Stomach (tissue), 19 donors: ENCODE measurements at places on chromosomes 7 and 10. TPM values are rescaled to one million over a fixed set of nuclear protein-coding genes. Genes with fewer than 3 reads are reported as not detected.

- no peak for DNase-seq
Observed at GRCh38 chr10:67666416-67667034, 29.5 kb downstream of the CTNNA3 start.

Gene DGKI
- total RNA-seq: not detected

DNA sequence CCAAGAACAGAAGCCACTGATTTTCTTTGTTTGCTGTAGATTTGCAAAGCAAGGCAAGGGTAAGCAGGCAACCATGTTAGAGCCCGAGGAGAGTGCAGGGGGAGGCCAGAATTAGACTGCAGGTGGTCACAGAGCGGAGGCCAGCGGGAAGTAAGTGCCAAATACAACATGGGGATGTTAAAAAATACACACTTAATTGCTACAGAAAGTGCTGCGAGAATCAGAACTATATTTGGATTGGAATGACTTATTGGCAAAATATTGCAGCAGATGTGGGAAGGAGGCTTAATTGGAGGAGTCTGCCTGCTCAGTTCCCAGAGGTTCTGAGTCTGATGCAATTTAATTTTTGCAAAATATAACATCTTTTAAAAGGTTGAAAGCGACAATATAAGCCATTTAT lies 49.7 kb upstream of the ADCY1 start:
- peak; percentile 21 for DNase-seq

DNA sequence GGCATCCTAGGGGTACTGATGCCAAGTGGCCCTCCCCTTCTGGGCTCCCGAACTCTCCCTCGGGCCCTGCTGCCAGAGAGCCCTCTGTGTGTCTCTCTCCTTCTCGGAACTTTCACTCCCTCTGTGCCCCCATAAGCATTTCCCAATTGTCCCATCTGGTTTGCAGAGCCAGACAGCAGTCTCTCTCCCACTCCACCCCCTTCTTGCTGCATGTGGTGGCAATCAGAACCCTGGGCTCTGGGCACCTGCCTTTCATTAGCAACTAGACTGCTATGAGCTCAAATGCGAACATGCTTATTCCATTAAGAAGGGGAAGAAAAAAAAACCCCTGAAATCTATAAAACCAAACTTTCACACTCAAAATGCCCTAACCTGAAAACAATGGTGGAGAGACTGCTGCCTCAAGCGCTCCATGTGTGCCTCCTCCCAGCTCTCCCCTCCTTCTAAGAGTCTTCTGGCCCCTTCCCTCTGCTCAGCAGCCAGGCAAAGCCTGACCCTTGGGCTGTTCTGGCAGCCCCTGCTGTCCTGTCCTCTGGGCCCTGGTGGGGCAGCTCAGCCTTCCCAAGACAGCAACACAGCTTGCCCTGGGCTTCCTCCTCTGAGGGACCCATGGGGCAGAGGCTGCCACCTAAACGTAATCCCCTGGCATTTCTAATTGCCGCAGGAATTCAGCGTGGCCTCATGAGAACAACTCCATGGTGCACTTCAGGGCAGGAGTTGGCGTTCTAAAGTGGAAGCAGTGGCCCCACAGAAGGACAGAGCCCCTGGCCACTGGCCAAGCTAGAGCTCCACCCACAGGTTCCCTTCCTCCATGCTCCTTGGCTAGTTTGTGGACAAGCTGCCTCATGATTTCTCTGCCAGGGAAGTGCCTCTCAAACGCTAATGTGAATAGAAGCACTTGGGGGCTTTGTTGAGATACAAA lies 415.4 kb downstream of the PLXNA4 start:
- DNase-seq: peak; percentile 73

Gene PDE6C
- not detected for total RNA-seq

DNA sequence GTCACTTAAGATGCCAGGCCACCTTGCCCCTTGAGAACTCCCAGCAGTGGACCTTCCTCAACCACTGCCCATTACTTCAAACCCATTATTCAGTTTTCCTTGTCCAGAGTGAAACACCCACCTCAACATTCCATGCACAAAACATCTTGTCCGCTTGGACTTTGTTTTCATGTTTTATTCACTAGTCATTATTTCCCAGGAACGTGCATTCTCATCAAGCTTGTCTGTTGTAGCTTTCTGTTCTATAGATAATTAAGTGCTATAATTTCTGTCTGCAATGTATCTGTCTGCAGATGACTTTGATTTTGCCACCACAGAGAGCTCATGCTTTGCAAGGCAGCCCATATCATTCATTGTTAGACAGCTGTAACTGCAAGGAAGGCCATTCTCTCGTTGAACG lies 117.4 kb downstream of the RAB18 start:
- DNase-seq: no peak

Gene STRIP2
- 2.0 TPM for total RNA-seq

GRCh38 chr10:128189176-128189575 lies 63.0 kb upstream of the MKI67 start:
- DNase-seq: no peak

- DNase-seq: no peak
Observed at GRCh38 chr7:66118603-66119002, 4.0 kb downstream of the CRCP start.

Gene FAM25C
- total RNA-seq: not detected

Gene STAG3
- 0.92 TPM for total RNA-seq

Gene WIPF3
- total RNA-seq: not detected

GRCh38 chr10:124271676-124272075 lies 147.0 kb downstream of the OAT start:
- DNase-seq: no peak

Gene CC2D2B
- total RNA-seq: 9.2 TPM

DNA sequence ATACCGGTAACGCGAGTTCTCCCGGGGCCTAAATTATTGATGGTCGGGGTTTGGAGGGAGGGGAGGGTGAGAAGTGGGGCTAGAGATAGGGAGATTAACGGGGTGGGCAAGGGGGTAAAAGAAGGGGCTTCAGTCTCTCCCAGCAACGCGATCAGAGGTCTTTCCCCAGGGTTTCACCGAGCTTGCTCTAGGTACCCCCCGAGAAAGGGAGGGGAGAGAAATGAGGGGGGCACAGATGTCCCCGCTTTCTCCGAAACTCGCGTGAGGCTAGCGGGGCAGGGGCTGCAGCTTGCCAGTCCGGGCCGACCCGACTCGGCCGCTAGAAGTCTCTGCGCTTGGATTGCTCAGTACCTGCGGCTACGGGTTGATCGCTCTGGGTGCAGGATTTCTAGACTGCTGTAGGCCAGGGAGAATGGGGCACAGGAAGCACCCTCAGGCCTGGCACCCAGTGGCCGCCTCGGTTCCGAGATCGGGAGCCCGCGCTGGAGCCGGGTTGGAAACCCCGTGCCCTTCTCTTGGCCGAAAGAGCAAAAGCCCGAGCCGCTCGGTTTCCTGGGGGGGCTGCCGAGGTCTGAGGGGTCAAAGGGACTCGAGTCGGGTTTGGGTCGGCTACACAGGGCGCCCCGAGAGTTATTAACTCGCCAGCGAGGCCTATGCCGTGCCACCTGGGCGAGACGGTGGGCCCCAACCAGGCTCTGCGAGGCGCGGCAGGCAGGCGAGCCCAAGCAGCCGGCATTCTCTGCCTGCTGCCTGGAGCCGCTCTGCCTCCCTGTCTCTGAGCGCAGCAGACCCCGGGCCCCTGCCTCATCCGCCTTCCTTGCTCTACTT lies 3.1 kb downstream of the PAX2 start:
- DNase-seq: no peak

DNA sequence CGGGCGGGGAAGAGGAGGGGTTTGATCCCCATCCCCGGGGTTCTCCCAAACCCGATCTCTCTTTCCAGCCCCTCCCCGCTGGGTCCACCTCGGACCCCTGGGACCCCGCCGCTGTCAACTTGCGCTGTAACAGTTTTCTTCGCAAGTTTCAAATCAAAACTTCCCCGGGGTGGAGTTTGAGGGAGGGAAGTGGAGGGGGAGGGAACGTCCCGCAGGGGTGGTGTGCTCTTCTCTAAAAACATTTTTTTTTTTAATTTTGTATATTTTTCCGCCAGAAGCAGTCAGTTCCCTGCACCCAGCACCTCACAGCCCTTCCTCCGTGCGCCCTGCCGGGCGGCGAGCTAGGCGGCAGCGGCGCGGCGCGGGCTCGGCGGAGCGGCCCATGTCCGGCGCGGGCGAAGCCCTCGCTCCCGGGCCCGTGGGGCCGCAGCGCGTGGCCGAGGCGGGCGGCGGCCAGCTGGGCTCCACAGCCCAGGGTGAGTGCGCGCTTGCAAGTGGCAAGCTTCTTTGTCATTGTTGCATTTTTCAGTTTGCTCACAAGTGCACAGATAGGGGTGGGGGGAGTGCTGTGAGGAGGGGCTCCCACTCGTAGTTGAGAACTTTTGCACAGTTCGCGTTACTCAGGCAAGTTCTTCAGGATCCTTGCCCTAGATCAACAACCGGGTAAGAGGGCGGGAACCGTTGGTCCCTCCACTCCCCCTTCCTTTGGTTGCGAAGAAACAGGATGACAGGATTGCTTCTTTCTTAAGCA lies 933 bp downstream of the MDFIC start:
- DNase-seq: peak; percentile 82

DNA sequence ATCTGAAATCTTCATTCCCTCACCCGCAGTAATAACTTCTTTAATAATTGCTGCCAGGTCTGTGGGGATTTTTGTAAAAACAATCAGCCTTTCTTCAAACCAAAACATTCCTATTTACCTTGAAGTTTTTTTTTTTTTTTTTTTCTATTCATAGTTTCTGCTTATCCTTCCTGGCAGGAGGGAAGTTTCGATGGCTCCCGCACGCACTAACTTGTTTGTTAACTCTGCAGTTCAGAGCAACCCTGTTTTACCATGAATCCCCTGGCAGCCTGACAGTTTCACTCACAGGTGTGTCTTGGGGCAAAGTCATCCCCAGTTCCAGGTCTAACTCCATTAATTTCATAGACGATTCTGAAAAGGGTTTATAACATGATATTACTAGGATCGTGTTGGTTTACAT lies 149.3 kb downstream of the KLF6 start:
- DNase-seq: peak; percentile 47

GRCh38 chr10:82867056-82867455 lies 992.1 kb downstream of the NRG3 start:
- DNase-seq: no peak

Gene MXI1
- 3.5 TPM for total RNA-seq
